T-helper 22 cell (primary cell): ENCODE measurements at places on chromosomes 12 and 14.

DNA sequence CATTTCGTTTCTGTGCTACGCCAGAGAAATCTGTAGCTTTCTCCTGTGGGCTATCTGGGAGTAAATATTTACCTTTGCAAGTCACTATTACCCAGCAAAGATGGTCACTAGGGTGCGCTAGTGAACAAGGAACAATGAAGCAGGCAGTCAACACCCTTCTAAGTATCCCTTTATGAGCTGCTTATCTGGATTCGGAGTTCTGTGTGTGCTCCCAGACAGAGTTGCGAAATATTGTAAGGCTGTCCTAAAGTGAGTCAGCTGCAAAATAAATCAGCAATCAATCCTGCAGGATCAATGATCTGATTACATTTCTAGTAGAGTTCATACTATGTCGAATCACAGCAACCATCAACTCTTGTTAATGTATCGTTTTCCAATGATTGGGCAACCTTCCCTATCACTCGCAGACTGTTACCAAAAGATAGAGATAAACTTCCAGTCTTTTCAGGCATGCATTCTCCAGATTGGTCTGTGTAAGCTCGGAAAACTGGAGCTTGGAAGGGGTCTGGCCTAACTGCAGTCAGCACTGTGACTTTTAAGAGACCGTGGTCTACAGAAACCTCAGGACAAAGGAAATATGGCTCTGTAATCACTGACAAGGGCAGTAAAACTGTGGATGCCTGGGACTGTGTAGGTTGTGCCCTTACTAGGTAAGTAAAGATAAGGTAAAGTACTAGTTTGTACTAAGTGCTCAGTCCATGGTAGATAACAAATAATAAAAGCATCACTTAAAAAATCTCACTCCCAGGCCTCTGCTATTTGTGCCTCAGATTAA, 133.5 kb downstream of the KCNK10 start:
- DNase-seq = no peak

DNA sequence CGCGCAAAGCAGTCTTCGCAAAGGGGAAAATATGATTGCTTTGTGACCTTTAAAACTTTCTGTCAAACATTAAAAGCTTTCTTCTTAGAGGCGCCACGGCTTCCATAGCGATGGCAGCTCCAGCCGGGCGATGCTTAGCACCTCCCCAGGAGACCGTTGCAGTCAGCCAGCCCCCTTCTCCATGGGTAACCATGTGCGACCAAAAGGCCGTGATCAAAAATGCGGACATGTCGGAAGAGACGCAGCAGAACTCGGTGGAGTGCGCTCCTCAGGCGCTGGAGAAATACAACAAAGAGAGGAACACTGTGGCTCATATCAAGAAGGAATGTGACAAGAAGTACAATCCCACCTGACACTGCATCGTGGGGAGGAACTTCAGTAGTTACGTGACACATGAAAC, 12.7 kb upstream of the STON2 start:
- DNase-seq = no peak

DNA sequence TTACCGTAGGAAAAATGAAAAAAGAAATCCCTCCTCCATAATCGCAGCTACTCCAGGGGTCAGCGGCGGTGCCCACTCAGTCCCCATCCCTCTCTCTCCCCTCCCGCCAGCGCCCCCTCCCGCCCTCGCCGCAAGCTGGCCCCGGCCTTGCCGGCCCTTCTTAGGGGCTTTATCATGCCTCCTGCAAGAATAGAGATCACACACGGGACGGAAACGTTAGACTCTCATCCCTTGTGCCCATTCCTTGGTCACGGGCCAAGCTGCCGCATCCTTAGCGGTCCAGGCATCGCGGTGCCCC, 692 bp upstream of the COX14 start:
- DNase-seq = no peak

- DNase-seq = no peak
These were observed 43.0 kb upstream of the FUT8 start for GRCh38 chr14:65369560-65369959.

DNA sequence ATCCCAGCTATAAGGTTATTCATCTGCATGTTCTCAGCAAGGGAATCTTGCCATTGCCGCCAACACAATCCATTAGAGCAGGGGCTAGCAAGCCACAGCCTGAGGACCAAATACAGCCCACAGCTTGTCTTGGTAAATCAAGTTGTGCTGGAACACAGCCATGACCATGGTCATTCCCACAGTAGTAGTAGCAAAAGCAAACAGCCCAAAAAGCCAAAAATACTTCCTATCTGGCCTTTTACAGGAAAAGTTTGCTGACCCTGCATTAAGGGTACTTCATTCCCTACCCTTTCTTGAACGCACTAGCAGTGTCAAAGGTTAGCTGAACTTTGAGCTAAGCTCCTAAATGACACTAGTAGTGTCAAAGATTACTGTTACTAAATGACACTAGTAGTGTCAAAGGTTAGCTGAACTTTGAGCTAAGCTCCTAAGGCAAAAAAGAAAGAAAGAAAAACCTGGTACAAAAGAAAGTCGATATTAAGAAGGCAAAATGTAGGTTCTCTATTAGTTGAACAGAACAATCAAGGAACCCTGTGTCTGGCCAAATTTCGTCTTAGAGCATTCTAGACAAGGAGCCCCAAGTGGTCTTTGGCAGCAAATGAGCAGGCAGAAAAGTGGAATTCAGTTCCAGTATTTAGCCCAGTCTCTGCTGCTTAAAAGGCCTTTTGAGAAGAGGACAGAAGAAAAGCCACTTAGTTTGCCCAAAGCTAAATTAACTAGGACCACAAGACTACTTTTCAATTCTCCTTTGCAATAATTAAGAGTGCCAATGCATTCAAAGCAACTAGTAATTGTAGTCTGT, 67.7 kb downstream of the NT5DC3 start:
- no peak for DNase-seq

GRCh38 chr12:7784701-7785100, 4.5 kb upstream of the NANOG start:
- no peak for DNase-seq

GRCh38 chr14:101916816-101917412, 47.5 kb upstream of the DYNC1H1 start:
- no peak for DNase-seq

DNA sequence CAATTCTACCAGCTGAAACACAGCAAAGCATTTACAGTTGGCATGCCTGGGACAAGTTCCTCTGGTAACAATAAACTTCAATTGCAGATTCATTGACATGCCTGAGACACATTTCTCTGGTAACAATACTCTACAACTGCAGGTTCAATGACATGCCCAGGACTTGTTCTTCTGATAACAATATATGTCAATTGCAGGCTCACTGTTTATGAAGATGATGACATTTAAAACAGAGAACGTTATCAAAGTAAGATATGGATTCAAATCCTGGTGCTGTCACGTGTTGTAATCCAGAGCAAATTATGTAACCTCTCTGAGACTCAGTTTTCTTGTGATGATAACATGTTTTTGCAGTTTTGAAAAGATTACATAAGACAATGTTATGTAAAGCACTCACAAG, 20.5 kb downstream of the KITLG start:
- DNase-seq = no peak

DNA sequence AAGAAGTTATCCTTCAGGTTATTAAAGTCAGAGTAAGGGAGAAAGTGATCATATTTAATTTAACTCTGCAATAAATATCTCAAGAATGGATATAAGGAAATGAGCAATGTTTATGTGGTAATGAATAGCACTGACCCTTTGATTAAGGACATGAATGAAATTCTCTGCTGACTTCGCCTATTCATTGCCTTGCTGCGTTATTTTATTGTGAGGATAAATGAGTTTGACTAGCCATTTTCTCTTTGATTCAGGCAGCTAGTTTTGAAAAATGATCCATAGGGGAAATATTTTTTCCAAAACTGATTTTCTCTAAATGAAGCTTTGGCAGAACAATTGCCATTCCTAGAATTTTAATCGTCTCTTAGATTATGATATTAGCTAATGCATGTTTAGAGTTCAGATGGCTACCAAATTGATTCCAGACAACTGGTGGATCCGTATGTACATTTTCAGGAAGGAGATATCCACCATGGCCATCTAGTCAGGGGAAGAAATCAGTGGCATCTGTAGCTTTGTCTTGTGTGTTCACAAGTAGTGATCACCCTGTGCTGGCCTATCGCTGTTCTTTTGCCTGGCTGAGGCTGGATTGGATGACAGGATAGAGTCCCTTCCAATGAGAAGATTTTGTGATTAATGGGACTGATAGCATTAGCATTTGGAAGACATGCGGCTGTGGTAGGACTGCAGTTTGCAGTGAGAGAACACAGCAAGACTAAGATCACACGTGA, 302.3 kb upstream of the RGS6 start:
- DNase-seq = no peak

- DNase-seq = no peak
These were observed 58.3 kb upstream of the DYRK2 start for GRCh38 chr12:67590149-67590790.

DNA sequence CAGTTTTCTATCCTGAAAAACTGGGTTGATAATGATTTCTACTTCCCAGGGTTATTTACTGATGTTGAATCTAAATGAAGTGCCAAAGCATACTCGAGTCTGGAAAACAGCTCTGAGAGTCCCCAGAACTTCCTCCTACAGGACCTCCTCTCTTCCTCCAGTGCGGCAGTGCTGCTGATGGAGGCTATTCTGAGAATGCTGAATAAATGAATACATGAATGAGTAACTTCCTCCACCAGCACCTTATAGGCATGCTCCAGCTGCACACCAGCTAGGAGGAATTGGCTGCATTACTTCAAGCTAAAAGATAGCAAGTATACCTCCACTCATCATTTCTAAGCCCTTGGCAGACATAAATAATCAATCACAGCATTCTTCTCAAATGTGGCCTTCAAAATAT, 448.8 kb upstream of the CCDC196 start:
- no peak for DNase-seq

DNA sequence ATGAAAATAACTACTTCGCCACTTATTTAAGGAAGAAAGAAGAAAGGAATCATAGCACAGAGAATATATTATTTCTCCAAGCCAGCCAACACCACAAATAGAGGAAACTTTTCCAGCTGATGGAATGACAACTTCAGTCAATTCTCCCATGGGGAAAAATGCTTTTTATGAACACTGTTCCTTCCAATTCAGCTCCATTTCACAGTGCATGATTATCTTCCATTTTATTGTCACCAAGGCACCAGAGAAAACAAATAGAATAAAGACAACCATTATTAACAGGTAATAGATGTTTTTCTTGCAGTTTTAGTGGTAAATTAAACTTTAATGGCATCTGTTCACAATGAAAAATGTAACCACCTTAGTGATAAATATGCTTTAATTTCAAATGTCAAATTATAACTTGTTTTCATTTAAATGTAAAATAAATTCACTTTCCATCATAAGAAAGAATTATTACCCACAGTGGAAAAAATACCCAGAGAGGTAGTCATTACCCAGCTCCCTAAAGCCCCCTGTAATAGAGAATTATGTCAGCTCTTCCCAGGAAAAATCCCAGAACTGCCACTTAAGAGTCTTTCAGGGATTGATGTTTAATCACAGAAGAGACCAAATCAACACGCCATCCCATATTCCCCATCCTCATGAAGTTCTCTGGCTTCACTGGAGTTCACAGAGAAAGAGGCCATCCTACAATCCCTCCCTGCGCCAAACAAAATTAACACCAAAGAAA, 828.3 kb upstream of the TMEM132C start:
- no peak for DNase-seq

DNA sequence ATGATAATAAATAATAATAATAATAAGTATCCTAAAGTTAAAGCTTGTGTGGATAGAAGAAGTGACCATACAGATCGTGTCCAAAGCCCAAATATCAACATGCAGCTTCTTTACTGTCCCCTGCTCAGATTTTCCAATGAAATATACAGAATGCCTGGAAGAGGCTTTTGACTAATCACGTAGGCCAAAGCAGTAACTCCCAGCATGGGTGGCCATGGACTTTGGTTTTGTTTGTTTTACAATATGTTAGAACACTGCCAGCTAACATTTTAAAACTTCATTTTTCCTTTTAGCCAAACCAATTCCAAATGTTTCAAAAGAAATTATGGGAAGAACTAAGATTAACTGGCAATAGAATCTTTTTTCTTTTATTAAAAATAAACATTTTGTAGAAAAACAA, 400.0 kb upstream of the FLRT2 start:
- DNase-seq = no peak

DNA sequence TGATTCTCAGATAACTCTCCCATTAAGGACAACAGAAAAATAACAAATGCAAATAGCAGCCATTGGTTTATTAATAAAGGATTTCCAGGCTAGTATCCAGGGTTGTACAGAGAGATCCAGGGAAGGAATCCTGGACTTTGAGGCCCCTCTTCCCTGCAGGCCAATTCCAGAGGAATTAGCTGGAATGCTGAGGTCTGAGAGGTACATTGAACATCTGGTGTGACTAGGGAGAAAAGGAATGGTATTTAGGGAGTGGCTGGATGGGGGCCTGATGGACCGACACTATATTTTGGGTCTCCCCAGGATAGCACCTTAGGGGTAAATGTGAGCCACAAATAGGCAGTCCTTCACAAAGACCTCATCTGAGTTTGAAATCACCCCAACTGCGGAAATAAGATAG, 924.5 kb downstream of the AACS start:
- DNase-seq = no peak

- no peak for DNase-seq
These were observed 65.4 kb downstream of the ERC1 start for GRCh38 chr12:1056390-1056789.

GRCh38 chr12:105334001-105334400, 3.5 kb downstream of the C12orf75 start:
- DNase-seq = no peak

DNA sequence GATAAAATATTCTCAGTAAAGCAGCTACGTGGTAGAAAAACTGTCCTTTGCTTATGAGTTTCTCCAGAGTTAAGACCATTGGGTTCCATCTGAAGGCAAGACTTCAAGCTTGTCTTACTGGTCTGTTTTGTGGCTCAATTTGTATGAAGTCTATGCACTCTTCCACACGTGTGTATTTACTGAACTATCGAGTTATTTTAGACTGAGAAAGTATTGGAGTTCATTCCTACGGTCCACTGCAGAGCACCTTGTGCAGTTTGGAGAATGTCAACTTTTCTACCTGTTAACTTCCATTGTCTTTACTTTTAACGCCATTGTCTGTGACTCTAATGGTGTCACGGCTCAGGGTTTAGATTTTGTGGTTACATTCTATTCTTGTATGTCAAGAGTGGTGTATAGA, 3.7 kb downstream of the HIF1A start:
- DNase-seq = no peak

GRCh38 chr12:28135801-28136439, 54.3 kb upstream of the CCDC91 start:
- DNase-seq = no peak

DNA sequence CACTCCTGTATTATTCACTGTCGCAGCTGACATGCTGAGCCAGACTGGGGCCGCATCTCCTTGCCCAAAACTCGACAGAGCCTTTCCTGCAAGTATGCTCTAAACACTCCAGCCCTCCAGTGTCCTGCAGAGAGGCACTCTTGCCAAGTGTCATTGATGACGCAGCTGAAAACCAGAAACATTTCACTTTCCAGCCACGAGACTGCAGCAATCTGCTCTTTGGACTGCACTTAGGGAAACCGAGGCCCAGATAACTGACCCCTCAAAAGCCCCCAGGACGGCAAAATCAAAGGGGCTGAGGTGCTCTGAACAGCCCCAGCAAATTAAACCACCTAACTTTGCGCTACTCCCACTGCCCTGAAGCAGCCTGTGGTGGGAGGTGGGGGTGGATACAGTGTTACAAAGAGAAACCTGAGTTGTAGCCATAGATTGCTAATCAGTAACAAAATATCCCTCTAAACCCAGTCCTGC, 2.6 kb downstream of the CCDC85C start:
- DNase-seq = no peak

- peak; percentile 66 for DNase-seq
These were observed 3.6 kb downstream of the ISCU start for GRCh38 chr12:108565976-108566375.
